GM03348 (cell line): ENCODE measurements at places on chromosomes 12 and 14.

- DNase-seq, result no peak
Measured at GRCh38 chr14:61322011-61322798, 826 bp downstream of the PRKCH start.

GRCh38 chr12:124170760-124171159, 124.1 kb upstream of the RFLNA start:
- peak; percentile 60 for DNase-seq

GRCh38 chr14:56271970-56272369, 153.8 kb downstream of the PELI2 start:
- DNase-seq, result peak; percentile 77

DNA sequence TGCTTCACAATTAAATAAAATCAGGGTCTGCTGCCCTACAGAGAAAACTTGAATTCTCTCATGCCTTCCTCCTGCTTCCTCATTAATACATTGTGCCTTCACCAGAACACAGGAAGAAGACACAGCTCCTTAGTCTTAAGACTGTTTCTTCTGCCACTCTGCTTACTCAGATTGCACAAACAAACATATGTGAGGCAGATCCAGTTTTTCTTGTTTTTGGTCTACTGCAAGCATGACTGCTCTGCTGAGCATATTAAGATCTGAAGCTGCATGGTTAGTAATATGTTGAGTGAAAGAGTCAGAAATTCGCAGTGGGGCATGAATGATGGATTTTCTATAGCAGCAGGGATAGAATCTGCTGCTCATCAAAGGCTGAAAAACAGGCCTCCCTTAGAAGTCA, 321.1 kb upstream of the STXBP6 start:
- DNase-seq, result no peak

- DNase-seq, result no peak
Measured at GRCh38 chr12:107337346-107338095, 244.2 kb upstream of the CRY1 start.

- DNase-seq, result no peak
Measured at GRCh38 chr14:63562405-63562804, 19.2 kb upstream of the PPP2R5E start.

GRCh38 chr12:88546226-88546625, 34.0 kb downstream of the KITLG start:
- DNase-seq, result no peak

GRCh38 chr12:111823891-111824290, 18.1 kb upstream of the MAPKAPK5 start:
- no peak for DNase-seq

DNA sequence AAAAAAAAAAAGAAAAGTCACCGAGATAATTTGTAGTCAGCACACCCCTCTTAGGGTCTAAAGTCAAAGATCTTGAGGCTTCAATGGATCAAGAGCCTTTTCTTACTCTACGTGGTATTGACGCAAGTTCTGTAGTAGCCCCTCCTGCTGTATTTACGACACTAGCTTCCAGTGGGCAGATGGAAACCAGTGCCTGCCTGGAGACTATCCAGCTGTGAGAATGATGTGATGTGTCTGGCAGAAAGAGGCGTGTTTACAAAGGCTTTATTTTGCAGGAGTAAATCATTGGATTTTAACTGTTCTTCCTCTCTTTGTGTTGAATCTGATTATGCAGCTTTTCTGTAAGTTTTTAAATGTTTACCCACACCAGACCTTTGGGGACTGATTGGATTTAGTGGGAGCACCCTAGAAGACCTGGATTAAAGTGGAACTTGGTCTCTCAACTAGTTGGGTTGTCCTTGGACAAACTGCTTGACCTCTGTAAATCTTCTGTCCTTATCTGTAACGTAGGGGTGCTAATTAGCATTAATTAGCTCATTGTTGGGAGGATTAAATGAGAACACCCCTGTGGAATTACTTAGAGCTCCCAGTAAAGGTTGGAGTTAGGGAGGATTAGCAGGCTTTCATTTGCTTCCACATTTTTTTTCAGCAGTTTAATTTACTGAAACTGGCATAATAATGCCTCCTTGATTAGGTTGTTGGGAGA, 72.4 kb downstream of the RASSF3 start:
- peak; percentile 52 for DNase-seq

GRCh38 chr14:39028620-39029019, 74.4 kb downstream of the SEC23A start:
- no peak for DNase-seq

DNA sequence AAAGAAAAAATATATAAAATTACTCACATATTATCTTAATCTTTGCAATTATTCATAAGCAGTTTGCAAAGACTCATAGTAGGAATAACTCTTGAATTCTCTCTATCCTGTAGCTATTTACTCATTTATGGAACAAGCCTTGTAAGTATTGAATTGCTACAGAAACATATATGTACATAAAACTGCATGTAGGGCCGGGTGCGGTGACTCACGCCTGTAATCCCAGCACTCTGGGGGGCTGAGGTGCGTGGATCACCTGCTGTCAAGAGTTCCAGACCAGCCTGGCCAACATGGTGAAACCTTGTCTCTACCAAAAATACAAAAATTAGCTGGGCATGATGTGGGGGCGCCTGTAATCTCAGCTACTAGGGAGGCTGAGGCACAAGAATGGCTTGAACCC, 286.2 kb downstream of the PPFIA2 start:
- DNase-seq, result no peak

DNA sequence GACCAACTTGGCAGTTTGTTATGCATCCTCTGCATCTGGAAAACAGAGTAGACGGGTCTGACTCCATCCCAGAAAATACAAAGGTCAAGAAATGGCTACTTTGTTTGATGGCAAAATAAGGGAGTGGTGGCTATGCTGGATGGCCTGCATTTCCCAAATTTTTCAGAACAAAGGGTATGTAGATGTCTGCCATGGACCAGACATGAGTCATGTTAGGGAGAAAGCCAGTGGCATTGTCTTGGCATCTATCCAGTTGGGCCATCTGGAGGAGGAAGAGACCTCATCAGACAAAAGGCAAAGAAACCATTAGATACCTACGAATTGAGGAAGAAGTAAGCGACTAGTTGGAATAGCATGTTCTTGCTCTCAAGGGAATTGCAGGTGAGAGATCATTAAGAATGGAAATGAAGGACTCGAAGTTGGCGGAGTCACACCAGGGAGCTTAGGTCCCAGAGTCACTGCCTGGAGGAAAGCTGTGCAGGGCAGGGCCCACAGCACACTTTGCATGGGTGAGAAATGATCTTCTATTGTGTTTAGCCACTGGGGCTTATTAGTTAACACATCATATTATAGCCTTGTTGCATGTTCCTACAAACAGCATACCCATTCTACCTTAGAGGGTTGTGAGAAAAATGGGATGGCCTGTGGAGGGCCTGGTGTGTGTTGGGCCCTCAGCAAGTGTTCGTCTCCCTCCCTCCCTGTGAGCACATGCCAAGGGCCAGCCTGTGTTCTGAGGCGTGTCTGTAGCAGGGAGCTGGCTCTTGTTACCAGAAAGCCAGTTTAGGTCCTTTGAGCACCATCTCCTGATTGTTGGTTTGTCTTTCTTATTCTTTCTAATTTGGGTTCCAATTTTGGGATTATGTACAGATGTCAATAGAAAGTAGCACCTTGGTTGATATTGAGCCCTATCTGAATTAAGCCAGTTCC, 119.4 kb downstream of the KTN1 start:
- peak; percentile 29 for DNase-seq
